ENCODE measurements at places on chromosomes 12 and 14.

GRCh38 chr12:66571361-66571915 is 107.4 kb downstream of the GRIP1 start:
- peaks cover 13% of the 10 kb centered on the region for H3K27me3 ChIP-seq
- no peak overlapping the region for H3K27ac ChIP-seq
- H3K36me3 ChIP-seq, result no peaks in the 10 kb centered on the region
- H3K4me1 ChIP-seq, result no peaks in the 10 kb centered on the region

DNA sequence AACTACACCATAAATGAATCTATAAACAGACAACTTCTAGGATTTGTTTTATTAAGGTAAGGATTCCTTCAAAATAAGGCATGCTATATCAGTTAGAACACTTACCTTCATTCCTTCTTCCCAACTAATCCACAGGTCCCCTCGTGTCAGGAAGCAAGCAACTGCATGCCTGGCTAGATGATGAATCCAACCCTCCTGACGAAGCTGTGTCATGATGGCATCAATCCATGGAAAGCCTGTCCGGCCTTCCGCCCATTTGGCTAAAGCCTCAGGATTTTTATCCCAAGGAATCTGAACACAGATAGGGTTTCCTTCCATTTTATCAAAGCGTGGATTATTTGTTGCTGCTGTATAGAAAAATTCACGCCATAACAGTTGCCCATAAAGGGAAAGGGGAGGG is 12.5 kb upstream of the MTERF2 start:
- peaks cover 7% of the 10 kb centered on the region for H3K36me3 ChIP-seq
- no peaks in the 10 kb centered on the region for H3K27me3 ChIP-seq
- H3K4me1 ChIP-seq, result no peaks in the 10 kb centered on the region

GRCh38 chr12:17975239-17975638 is 114.8 kb downstream of the RERGL start:
- no peaks in the 10 kb centered on the region for H3K27me3 ChIP-seq
- no peak overlapping the region for H3K27ac ChIP-seq

GRCh38 chr12:91965781-91966180 is 179.9 kb downstream of the BTG1 start:
- H3K4me1 ChIP-seq, result no peaks in the 10 kb centered on the region
- H3K36me3 ChIP-seq, result no peaks in the 10 kb centered on the region
- H3K27ac ChIP-seq, result no peak overlapping the region
- H3K4me3 ChIP-seq, result no peak overlapping the region
- DNase-seq, result no peak
- no peaks in the 10 kb centered on the region for H3K27me3 ChIP-seq

GRCh38 chr12:81257947-81258551 is 180.2 kb downstream of the ACSS3 start:
- DNase-seq, result peak; percentile 58
- H3K4me1 ChIP-seq, result no peaks in the 10 kb centered on the region
- H3K36me3 ChIP-seq, result peaks cover 2% of the 10 kb centered on the region
- no peak overlapping the region for H3K4me3 ChIP-seq

DNA sequence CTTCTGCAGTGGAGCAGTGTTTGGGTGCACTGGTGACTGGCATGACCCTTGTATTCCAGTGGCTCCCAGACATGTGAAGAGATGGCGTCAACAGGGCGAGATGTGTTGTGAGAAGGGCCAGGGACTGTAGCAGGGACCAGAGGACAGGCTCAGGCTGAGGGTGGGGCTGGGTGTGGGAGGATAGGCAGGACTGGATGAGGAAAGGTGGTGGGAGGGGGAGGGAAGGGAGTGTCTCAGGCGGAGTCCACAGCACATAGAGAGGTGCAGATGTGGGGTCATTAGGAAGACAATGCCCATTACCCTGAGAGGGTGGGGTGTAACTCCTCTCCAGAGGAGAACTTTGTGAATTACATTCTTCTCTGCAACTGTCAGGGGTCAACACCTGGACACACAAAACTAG is 78.5 kb downstream of the DICER1 start:
- no peak for DNase-seq
- no peak overlapping the region for H3K27ac ChIP-seq
- H3K4me1 ChIP-seq, result no peaks in the 10 kb centered on the region
- peaks cover 14% of the 10 kb centered on the region for H3K27me3 ChIP-seq

DNA sequence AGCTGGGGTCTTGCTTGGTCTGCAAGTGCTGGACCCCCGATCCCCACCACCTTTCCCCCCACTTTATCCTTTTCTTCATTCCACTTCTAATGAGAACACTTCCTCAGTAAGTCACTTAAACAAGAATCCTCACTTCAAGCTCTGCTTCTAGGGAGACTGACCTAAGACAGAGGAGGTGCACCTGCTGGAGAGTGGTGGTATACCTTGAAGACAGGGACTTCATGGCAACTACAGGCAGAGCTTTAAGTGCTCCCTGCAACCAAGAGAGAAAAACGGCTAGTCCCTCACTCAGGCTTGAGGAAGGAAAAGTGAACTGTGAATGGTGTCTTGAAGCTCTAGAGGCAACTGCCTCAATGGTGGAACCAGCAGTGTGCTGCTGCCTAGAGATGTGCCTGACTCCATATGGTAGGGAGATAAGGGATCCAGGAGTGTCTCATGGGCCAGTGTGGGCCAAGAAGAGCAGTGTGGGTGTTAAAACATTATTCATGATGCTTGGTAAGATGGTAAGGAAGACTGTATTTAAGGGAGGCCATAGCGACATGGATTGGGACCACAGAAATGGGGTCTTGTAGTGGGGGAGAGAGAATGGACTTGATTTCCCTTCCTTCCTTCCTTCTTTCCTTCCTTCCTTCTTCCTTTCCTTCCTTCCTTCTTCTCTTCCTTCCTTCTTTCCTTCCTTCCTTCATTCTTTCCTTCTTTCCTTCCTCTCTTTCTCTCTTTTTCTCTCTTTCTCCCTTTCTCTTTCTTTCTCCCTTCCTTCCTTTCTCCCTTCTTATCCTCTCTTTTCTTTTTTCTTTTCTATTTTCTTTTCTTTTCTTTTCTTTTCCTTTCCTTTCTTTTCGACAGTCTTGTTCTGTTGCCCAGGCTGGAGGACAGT is 96.2 kb upstream of the NAP1L1 start:
- no peaks in the 10 kb centered on the region for H3K27me3 ChIP-seq
- no peak overlapping the region for H3K27ac ChIP-seq
- no peak for DNase-seq
- H3K4me3 ChIP-seq, result no peak overlapping the region

DNA sequence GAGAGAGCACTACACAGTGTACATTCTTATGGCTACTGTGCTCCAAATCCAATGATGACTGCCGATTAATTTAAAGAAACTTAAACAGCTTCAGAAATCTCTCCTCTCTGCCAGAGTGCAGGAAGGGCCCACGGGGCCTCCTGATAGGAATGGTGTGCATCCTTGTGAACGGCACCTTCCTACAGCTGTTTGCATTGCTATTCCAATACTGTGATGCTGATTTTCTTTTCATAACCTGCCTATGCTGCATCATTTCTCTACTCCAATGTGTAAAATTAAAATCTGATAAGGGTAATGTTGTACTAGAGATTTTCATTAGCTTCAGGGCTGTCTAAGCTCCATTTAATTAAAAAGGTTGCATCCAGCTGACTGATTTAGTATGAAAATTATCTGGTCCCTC is 159.0 kb downstream of the HELB start:
- no peaks in the 10 kb centered on the region for H3K4me1 ChIP-seq
- H3K27me3 ChIP-seq, result no peaks in the 10 kb centered on the region
- DNase-seq, result no peak
- H3K27ac ChIP-seq, result no peak overlapping the region
- H3K4me3 ChIP-seq, result no peak overlapping the region
- H3K36me3 ChIP-seq, result no peaks in the 10 kb centered on the region

GRCh38 chr14:38705220-38705619 is 397.8 kb downstream of the SEC23A start:
- H3K27ac ChIP-seq, result no peak overlapping the region
- no peaks in the 10 kb centered on the region for H3K4me1 ChIP-seq
- no peaks in the 10 kb centered on the region for H3K27me3 ChIP-seq

GRCh38 chr14:52706286-52706685 is 714 bp upstream of the PSMC6 start:
- H3K4me3 ChIP-seq, result no peak overlapping the region
- H3K27me3 ChIP-seq, result no peaks in the 10 kb centered on the region
- peaks cover 2% of the 10 kb centered on the region for H3K36me3 ChIP-seq
- no peak overlapping the region for H3K27ac ChIP-seq

DNA sequence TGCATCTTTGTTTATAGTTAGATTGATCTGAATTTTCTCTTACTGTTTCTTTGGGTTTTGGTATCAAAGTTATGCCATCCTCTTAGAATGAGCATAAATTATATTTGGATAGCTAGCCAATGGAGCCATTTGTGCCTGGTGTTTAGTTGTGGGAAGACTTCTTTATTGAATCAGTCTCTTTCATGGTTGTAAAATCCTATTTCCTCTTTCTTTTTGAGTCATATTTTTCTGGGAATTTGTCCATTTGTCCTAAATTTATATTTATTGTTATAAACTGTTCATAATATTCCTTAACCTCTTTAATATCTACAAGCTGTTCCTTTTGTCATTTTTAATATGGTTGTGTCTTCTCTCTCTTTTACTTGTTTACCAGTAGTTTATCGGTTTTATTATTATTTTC is 462.5 kb downstream of the AEBP2 start:
- H3K36me3 ChIP-seq, result no peaks in the 10 kb centered on the region
- no peak overlapping the region for H3K27ac ChIP-seq
- H3K27me3 ChIP-seq, result no peaks in the 10 kb centered on the region
- no peaks in the 10 kb centered on the region for H3K4me1 ChIP-seq

DNA sequence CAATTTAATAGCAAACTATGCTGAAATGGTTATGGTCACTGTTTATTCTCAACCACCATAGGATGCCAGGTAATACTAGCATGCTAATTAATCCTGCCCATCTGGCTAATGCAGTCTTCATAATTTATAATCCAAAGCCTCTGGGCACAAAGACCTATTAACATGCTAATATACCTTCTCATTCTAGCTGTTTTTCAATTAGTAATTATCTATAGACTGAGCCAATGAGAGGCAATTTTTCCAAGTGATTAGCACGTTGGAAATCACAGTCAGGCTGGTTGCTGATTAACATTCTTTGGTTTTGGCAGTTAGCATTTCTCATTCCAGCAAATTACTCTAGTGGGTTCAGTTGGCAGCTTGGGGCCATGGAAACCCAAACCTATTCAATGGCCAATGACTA is 357.2 kb downstream of the SEC23A start:
- no peaks in the 10 kb centered on the region for H3K4me1 ChIP-seq
- H3K4me3 ChIP-seq, result no peak overlapping the region
- no peak for DNase-seq
- no peaks in the 10 kb centered on the region for H3K36me3 ChIP-seq

DNA sequence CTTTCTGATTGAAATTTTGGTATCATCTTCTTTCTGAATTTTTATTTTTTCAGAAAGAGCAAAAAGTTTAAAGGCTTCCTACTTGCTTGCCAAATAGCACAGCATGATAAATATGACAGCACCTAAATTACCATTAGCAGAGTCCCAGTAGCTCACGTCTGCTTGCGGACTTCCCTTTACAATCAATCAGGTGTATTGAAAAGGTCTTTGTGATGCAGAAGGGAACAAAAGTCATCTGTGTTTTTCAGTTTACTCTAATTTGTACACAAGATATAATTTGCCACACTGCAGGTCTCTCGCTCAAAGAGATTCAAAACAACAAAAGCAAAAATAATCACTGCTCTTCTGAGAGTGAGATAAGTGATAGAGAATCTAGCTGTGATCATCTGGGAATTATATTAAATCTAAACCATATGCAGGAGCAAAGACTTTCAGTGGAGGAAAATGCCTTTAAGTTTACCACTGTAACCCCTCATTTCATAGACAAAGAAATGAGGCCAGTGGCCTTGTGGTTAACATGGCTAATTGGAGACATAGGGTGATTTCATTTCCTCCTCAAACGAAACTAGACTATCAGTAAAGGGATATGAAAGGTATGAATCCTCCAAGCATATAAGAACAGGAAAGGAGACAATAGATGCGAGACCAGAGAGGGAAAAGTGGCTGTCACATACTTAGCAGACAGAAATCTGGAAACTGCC is 240.8 kb upstream of the TMPO start:
- H3K4me3 ChIP-seq, result no peak overlapping the region
- H3K27ac ChIP-seq, result no peak overlapping the region
- no peak for DNase-seq
- H3K36me3 ChIP-seq, result no peaks in the 10 kb centered on the region

GRCh38 chr12:107393043-107393717 is 292.4 kb upstream of the PWP1 start:
- H3K36me3 ChIP-seq, result no peaks in the 10 kb centered on the region
- peaks cover 11% of the 10 kb centered on the region for H3K27me3 ChIP-seq
- no peak overlapping the region for H3K4me3 ChIP-seq

DNA sequence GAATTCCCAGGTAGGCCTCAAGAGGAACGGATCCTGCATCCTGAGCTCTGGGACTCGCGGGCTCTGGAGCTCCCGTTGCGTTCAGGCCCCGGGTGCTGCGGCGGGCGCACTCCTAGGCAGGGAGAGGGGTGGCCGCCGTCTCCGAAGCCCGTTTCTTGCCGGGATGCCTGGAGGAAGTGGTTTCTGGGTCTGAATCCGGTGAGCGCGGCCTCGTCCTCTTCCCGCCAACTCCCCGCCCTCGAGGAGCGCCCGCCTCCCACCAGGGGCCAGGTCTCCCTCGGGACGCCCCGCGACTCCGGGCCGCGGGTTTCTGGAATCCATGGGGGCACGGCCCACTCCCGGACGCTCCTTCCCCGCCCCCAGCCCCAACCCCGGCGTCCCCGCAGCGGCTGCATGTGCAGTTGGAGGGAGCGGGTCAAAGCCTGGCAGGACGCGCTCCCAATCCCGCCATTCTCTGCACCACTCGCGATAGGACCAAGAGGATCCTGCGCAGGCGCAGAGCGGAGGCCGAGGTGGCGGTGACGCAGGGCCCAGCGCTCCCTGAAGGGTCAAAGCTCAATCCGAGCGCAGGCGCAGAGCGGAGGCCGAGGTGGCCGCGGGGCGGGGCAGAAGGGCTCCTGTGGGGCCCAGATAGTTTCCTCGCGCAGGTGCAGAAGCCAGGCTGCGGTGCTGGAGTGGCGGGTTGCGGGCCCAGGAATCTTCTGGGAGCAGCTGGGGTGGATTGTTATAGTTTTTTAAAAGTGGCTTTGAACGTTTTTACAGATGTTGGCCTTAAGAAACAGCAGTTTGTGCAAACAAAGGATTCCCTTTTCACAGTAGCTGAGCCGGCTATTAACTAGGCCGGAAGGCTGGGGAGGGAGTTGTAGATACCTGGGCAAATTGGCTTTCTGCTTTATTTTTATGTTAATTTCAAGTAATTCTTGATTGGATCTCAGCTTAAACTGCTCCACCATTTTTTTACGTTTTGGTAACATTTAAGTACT is 796.4 kb downstream of the AACS start:
- no peak overlapping the region for H3K4me3 ChIP-seq
- no peak for DNase-seq
- H3K27ac ChIP-seq, result no peak overlapping the region

GRCh38 chr14:100147181-100147631 is 12.2 kb downstream of the DEGS2 start:
- H3K4me1 ChIP-seq, result peaks cover 3% of the 10 kb centered on the region
- H3K36me3 ChIP-seq, result peaks cover 31% of the 10 kb centered on the region
- peaks cover 21% of the 10 kb centered on the region for H3K27me3 ChIP-seq
- no peak overlapping the region for H3K27ac ChIP-seq
- DNase-seq, result no peak
